ENCODE measurements at places on chromosomes 1 and 21.

- DNase-seq: no peak
These were observed 35.0 kb upstream of the TMEM61 start for GRCh38 chr1:54945393-54945936.

DNA sequence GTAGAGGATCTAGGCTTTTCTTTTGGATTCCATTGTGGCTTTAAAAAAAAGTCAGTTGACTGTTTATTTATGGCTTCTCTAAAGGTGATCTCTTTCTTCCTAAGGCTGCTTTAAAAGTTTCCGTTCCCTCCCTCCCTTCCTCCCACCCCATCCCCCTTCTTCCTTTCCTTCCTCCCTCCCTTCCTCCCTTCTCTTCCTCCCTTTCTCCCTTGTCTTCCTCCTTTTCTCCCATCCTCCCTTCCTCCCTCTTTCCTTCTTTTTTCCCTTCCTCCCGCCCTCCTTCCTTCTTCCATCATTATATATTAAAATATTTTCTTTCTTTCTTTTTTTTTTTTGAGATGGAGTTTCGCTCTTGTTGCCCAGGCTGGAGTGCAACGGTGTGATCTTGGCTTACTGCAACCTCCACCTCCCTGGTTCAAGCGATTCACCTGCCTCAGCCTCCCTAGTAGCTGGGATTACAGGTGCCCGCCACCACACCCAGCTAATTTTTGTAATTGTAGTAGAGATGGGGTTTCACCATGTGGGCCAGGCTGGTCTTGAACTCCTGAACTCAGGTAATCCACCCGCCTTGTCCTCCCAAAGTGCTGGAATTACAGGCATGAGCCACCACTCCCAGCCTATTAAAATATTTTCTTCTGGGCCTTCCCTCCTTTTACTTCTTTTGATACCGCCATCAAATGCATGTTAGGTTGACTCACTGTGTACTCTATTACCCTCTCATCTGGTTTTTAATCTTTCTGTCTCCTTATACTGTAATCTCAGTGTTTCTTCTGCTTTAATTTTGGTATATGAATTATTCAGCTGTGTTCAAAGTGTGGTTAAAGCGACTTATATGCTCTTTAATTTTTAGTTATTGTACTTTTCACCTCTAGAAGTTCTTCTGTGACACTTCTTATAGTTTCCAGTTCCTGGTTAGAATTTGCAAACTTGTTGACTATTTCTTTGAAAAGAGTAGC, 59.2 kb upstream of the ATP5PO start:
- no peak for DNase-seq

- DNase-seq: peak; percentile 42
These were observed 18.8 kb downstream of the ADGRB2 start for GRCh38 chr1:31745096-31745945.

GRCh38 chr1:11786168-11786567, 19.6 kb downstream of the MTHFR start:
- DNase-seq: no peak

- no peak for DNase-seq
These were observed 299.4 kb upstream of the LYPLAL1 start for GRCh38 chr1:218874313-218874712.

Measured in substantia nigra (tissue), 51 donors.